ENCODE measurements at places on chromosomes 1 and 21.

DNA sequence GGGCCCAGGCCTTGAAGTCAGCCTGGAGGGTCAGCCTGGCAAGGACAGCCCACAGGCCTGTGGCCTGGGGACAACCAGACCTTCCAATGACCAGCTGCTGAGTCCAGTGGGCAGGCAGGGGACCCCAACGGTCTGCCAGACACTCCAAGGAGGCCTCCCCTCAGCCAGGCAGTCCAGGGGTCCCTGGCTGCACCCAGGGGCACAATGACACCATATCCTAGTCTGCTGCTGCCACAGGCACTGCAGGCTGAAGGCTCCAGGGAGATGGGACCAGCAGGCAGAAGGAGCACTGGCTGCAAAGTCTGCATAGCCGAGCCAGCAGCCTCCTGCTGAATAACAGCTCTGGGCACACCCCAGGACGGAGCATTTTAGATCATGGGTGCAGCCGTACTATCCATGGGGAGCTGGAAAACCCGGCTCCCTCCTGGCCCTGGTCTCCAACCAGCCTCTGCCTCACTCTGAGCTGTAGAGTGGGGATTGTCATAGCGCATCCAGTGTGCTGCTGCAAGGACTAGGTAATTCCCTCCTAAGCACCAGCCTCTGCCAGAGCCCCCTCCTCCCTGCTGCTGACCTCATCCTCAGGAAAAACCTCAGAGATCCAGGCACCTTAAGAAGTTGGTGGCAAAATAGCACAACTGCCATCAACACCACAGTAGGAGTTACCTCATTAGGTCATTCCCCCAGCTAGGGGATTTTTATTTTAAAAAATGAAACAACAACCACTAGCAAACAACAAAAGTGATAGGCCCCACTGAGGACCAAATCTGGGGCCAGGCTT, 4.8 kb upstream of the LAPTM5 start:
- DNase-seq = no peak

DNA sequence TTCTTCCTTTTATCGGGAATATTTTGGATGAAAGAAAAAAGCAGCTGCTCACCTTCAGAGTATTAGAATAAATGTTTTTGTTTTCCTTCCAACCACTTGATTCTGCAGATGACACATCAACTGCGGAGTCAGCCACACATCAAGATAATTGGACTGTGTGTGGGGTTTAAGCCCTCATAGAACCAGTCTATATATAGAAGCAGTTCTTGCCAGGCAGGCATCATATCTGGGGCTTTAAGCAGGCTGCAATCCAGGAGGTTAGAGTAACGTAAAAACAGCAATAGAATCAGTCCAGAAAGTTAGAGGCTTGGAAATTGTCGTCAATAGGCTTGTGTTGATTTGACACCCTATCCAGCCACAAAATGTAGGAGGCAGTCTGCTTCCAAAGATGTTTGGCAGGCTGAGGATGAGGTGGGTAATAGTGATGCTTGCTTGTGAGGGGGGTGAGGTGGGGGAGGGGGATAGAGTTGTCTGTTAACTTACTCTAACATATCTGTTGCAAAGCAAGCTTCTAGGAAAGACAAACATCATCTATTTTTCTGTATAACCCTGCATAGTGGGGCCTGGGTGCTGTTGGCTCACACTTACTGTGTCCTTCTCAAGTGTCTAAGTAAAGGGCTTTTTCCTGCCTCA, 64.8 kb downstream of the PEX14 start:
- DNase-seq = no peak

GRCh38 chr1:32894681-32895080, 6.5 kb downstream of the TMEM54 start:
- DNase-seq = no peak

GRCh38 chr21:27130154-27130553, 163.3 kb upstream of the ADAMTS5 start:
- DNase-seq = no peak

DNA sequence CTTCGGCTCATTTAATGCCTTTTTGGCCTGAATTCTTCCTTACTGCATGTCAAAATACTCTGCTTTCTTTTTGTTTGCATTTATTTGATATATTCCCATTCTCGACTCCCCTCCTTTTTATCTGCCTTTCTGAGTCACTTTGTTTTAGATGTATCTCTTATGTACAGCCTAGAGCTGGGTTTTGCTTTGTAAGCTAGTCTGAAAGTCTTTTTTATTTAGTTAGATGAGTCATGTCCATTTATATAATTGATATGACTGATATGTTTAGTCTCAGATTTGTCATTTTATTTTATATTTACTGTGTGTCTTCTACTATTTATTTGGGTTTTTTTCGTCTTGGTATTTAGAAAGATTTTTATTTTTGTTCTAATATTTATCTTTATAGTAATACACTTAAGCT, 33.6 kb upstream of the GNG5 start:
- no peak for DNase-seq

GRCh38 chr1:3846541-3846940, 10.5 kb downstream of the CEP104 start:
- no peak for DNase-seq

GRCh38 chr21:18467715-18468114, 64.1 kb upstream of the TMPRSS15 start:
- no peak for DNase-seq

DNA sequence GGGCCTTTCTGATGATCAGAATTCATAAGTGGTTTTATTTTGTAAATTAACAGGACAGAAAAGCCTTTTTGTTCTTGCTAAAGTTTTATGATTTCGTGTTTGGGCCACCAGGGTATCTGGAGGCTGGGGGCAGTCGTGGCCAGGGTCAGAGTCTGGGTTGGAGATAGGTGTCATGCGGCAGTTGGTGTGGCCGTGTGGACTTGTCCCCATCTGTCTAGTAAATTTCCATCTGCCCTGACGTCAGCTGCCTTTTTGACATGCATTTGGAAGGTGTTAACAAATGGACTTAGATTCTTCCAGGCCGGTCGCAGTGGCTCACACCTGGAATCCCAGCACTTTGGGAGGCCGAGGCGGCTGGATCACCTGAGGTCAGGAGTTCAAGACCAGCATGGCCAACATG, 56.8 kb downstream of the SKI start:
- no peak for DNase-seq

- no peak for DNase-seq
Observed at GRCh38 chr1:230211436-230212145, 144.6 kb downstream of the GALNT2 start.

- DNase-seq = no peak
Observed at GRCh38 chr21:29228306-29228705, 70.4 kb upstream of the BACH1 start.

DNA sequence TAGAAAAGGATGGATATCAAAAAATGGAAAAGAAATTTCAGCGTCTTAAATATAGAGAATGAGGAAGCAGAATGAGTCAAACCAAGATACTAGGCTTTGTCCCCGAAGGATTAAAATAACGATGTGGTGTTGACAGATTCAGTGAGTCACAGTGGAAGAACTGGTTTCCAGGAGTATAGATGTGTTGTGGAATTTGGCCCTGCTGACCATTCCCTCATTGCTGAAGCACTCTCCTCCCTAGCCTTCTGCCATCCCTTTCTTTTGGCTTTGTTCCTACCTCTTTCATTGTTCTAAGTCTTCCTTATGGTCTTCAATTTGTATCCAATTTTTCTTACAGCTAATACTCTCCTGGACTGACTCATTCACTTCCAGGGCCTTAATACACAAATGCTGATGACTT, 23.1 kb upstream of the USP25 start:
- DNase-seq = no peak

All from activated naive CD4-positive, alpha-beta T cell treated with Interleukin-2 at 50 U/mL for 16 hours (primary cell).